Activated T-helper 1 cell treated with anti-CD3 and anti-CD28 coated beads, Interleukin-12 subunit alpha, Interleukin-12 subunit beta, Interleukin-2, Interleukin-4 antibody, amounts not matched to agents 30 ng/mL and 10 ng/mL and 1 ng/mL, durations not matched to agents 14 hours and 24 hours and 36 hours (primary cell): ENCODE measurements at places on chromosomes 5 and 9. TPM values are rescaled to one million over a fixed set of nuclear protein-coding genes. Genes with fewer than 3 reads are reported as not detected.

ORM2 gene
- total RNA-seq, result not detected in 2 replicates

C9 gene
- total RNA-seq, result not detected in 2 replicates

DNA sequence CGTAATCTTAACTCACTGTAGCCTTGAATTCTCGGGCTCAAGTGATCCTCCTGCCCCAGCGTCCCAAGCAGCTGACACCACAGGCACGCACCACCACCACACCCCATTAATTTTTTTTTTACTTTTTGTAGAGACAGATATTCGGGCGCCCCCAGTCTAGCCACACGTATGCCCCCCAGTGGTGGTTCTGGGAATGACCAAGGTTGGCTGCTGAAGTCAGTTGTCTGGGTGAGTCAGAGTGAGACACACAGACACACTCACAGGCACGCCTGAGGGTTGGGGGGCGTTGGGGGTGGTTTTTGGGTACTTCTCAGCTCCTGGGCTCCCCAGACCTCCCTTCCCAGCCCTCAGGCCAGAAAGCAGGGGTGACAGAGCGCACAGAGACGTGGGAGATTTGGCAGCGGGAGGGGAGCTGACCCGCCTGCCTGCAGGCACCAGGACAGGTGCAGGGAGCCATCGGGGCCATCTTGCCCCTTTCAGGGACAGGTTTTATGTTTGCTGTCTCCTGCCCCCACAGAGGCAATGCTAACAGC, 4.2 kb upstream of the ENTPD8 start:
- H3K36me3 ChIP-seq, result peaks cover 3% of the 10 kb centered on the region
- peak overlapping the region; percentile 58 for H3K27ac ChIP-seq
- H3K27me3 ChIP-seq, result peaks cover 18% of the 10 kb centered on the region
- H3K4me3 ChIP-seq, result no peak overlapping the region

ZNF454 gene
- not detected in 2 replicates for total RNA-seq

DNA sequence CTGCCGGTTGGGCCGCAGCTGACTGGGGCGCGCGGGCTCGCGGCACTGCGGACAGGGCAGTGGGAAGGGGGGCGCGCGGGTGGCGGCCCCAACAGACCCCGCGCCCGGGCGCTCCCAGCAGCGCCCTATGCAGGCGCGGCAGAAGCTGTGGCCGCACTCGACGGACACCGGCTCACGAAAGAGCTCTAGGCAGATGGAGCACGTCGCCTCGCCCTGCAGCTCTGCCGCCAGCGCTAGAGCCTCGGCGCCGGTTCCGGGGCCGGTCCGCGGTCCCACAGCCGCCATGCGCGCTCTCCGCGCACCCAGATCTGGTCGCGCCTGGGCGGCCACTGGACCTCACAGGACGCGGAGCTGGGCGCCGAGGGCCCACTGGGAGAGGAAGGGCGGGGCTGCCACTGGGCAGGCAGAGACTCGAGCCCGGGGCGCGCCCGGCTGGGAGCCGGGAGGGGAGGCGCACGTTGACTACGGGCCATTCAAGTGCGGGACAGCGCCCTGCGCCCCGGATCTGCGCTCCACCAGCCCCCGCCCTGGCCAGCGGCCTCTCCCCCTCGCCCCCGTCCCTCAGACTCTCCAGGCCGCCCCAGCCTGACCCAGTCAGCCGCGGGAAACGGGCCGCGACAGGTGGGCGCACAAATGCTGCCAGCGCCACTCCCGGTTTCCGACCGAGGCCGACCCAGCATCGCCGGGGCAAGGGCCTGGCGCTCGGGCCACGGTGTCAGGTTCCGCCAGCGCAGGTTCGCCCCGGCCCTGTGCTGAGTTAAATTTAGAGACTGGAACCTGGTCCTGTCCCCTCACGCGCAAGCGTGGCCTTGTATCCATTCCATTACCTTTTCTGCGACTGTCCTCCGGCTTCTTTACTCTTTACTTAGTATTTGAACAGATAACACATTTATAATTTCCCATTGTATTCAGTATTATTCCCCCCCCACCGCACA, at the start of gene TRIM7:
Gene TRIM7 (minus strand): TSS at position 371 of the 935 bp plus-strand sequence. CDS start 86 bp downstream, at position 285.
- peaks cover 3% of the 10 kb centered on the region for H3K36me3 ChIP-seq
- peaks cover 34% of the 10 kb centered on the region for H3K4me1 ChIP-seq

DNA sequence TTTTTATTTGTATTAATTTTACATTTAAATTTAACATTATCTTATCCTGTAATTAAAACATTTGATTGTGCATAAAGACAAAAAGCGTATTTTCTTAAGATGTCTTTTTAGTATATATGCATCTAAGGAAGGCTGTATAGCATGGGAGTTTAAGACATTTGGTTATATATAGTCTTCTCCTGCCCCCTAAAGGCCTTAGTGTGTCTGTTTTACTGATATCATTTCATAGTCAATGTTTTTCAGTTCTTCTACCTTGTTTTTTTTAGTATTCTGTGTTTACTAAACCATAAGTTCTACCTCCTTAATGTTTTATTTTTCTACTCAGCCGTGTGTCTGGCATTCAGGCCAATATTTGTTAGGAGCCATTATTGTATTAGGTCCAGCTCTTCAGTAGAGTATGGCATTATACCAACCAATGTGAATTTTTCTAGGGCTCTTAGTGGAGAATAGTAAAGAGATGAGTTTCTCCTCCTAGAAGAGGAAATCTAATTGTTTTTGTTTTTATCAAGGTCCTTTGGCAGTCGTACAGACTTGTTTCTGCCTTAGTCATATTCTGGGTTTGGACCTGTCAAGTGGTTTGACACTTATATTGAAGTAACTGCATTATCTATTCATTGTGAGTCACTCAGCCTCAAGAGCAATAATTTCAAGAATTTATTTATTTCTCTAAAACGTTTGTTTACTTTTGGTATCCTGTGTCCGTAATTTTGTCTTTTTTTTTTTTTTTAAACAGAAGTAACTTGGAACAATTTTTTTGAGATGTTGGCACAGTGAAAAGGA, 74.8 kb downstream of the SLF1 start:
- H3K4me1 ChIP-seq, result peaks cover 6% of the 10 kb centered on the region
- H3K27me3 ChIP-seq, result no peaks in the 10 kb centered on the region
- H3K4me3 ChIP-seq, result no peak overlapping the region
- peaks cover 27% of the 10 kb centered on the region for H3K36me3 ChIP-seq

GRCh38 chr9:98831696-98832095, 24.2 kb downstream of the GALNT12 start:
- no peak overlapping the region for H3K27ac ChIP-seq
- no peak overlapping the region for H3K4me3 ChIP-seq
- no peaks in the 10 kb centered on the region for H3K4me1 ChIP-seq

SPATA31C1 gene
- not detected in 2 replicates for total RNA-seq

LCP2 gene
- 350 and 351 TPM in 2 replicates for total RNA-seq

DNA sequence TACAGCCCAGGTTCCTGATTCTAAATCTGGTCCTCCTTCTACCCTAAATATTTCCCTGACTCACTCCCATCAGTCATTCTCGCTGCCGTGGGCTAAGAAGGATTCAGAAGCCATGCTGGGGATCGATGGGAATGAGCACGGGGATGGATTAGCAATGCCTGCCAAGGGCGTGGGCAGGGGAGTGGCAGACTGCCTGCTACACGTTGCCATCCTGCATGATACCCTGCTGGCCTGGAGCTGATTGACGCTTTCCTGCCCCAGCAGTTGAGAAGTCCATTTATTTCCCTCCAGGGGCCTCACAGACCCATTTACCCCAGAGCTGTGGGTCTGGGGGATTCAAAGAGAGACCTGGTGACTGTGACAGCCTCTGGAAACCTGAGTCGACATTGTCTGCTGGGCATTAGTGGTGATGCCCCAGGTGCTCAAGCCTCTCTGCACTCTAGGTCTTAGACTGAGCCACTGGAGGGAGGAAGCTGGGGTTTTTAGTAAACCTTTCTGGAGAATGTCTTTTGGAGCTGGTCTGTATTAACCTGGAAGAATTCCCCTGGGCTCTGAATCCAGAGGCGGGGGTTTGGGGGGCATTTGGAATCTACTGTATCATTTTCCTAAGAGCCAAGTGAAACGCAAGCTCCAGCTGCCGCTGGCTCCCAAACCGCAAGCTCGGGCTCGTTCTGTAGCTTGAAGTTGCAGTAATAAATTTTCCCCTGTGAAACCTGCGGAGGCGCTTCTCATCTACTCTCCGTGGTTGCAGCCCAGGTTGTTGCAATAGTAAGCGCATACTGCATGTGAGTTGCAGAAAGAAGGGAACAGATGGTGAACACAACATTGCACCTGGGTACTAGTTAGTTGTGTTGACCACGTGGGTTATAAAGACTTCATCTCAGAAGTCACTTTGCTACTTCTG, 76.3 kb upstream of the RAPGEF1 start:
- H3K27ac ChIP-seq, result no peak overlapping the region
- H3K4me3 ChIP-seq, result no peak overlapping the region
- peaks cover 25% of the 10 kb centered on the region for H3K27me3 ChIP-seq
- no peak for DNase-seq
- H3K4me1 ChIP-seq, result no peaks in the 10 kb centered on the region
- no peaks in the 10 kb centered on the region for H3K36me3 ChIP-seq

DNA sequence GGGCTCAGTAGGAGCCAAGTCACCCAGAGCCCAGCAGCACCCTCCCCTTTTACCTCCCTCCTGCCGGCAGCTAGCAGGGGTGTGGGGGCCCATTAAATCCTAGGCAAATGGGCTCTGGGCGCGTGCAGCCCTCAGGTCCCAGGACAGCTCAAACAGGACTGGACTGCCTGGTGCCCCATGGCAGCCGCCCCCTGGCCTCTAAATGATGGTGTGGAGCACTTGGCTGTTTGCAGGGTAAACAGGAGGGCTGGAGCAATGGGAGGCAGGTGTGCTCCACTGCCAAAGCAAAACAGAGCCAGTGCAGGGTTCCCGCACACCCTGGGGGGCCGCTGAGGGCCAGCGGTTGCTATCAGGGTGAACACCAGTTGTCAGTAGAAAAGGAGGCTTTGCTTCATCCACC, 55.9 kb upstream of the C5orf58 start:
- peaks cover 6% of the 10 kb centered on the region for H3K27me3 ChIP-seq
- no peaks in the 10 kb centered on the region for H3K36me3 ChIP-seq
- H3K4me1 ChIP-seq, result no peaks in the 10 kb centered on the region
- no peak overlapping the region for H3K27ac ChIP-seq
- no peak for DNase-seq
- no peak overlapping the region for H3K4me3 ChIP-seq

GRCh38 chr5:38866362-38867031, 20.7 kb downstream of the OSMR start:
- no peak overlapping the region for H3K27ac ChIP-seq
- no peak for DNase-seq
- H3K27me3 ChIP-seq, result no peaks in the 10 kb centered on the region
- no peak overlapping the region for H3K4me3 ChIP-seq
- no peaks in the 10 kb centered on the region for H3K36me3 ChIP-seq
- H3K4me1 ChIP-seq, result no peaks in the 10 kb centered on the region

GRCh38 chr9:116020801-116021200, 132.8 kb upstream of the PAPPA start:
- no peak overlapping the region for H3K27ac ChIP-seq
- DNase-seq, result no peak
- H3K4me1 ChIP-seq, result no peaks in the 10 kb centered on the region
- no peaks in the 10 kb centered on the region for H3K27me3 ChIP-seq
- no peak overlapping the region for H3K4me3 ChIP-seq
- no peaks in the 10 kb centered on the region for H3K36me3 ChIP-seq

DNA sequence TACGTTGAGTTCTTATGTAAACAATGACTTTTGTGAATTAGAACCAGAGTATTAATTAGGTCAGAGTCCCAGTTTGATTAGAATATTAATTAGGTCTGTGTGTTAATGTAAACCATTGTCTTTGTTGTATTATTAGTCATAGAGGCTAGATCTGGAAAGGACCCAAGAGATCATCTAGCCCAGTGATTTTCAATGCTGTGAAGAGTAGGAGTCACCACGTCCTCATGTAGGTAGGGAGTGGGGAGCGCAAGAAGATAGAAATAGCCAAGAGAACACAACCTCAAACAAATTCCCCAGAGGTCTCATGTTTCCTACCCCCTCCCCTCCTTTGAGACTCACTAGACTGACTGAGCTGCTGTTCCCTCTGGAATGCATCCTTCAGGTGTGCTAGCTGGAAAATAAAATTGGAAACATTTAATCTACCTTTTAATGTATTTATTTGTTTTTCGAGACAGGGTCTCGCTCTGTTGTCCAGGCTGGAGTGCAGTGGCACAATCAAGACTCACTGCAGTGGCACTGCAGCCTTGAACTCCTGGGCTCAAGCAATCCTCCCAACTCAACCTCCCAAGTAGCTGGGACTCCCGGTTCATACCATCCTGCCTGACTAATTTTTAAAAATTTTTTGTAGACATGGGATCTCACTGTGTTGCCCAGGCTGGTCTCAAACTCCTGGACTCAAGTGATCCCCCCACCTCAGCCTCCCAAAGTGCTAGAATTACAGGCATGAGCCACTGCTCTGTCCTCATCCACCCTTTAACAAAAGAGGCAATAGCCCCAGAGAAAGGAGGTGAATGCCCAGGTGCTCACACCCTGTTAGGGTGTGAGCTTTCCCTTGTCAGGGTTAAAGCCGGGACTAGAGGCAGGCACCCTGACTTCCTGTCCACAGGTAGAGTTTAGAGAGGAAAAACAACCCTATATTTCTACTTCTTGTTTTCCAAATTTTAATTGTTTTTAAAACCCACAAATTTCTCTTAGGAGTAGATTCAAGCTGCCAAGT, 92.9 kb downstream of the INIP start:
- H3K27ac ChIP-seq, result no peak overlapping the region
- no peaks in the 10 kb centered on the region for H3K36me3 ChIP-seq
- H3K4me1 ChIP-seq, result no peaks in the 10 kb centered on the region
- no peak overlapping the region for H3K4me3 ChIP-seq
- no peak for DNase-seq

OTP gene
- not detected in 2 replicates for total RNA-seq

GRCh38 chr5:88555674-88556073, 287.0 kb upstream of the TMEM161B start:
- H3K4me3 ChIP-seq, result no peak overlapping the region
- H3K27me3 ChIP-seq, result peaks cover 8% of the 10 kb centered on the region
- H3K27ac ChIP-seq, result no peak overlapping the region

GRCh38 chr9:70036641-70037040, 7.0 kb upstream of the MAMDC2 start:
- no peak overlapping the region for H3K4me3 ChIP-seq
- no peak overlapping the region for H3K27ac ChIP-seq
- H3K4me1 ChIP-seq, result no peaks in the 10 kb centered on the region
- H3K27me3 ChIP-seq, result peaks cover 5% of the 10 kb centered on the region
- no peak for DNase-seq
- no peaks in the 10 kb centered on the region for H3K36me3 ChIP-seq

- H3K4me3 ChIP-seq, result no peak overlapping the region
- H3K36me3 ChIP-seq, result no peaks in the 10 kb centered on the region
- H3K4me1 ChIP-seq, result no peaks in the 10 kb centered on the region
- no peak overlapping the region for H3K27ac ChIP-seq
- H3K27me3 ChIP-seq, result no peaks in the 10 kb centered on the region
Observed at GRCh38 chr5:15518786-15519185, 18.8 kb downstream of the FBXL7 start.

DNA sequence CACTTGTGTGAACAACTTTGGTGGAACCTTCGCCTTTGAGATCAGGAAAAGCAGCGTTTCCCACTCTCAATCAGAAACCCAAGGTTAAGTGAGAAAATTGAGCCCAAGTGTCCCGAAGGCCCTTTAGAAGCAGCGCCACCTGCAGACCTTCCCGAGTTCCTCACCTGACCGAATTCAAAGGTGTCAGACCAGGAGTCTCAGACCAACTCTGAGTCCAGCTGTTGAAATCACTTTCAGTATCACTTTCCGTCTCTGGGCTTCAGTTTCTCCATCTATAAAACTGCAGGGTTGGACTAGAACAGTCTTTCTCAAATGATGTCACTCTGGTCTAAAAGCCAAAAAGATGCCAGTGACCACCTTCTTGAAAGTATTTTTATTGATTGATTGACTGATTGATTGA, 31.7 kb upstream of the GRHPR start:
- no peaks in the 10 kb centered on the region for H3K36me3 ChIP-seq
- H3K27ac ChIP-seq, result no peak overlapping the region
- no peak overlapping the region for H3K4me3 ChIP-seq
- H3K4me1 ChIP-seq, result no peaks in the 10 kb centered on the region
